Renal cortical epithelial cell (primary cell): ENCODE measurements at places on chromosomes 11 and 22. TPM values are rescaled to one million over a fixed set of nuclear protein-coding genes. Genes with fewer than 3 reads are reported as not detected.

DNA sequence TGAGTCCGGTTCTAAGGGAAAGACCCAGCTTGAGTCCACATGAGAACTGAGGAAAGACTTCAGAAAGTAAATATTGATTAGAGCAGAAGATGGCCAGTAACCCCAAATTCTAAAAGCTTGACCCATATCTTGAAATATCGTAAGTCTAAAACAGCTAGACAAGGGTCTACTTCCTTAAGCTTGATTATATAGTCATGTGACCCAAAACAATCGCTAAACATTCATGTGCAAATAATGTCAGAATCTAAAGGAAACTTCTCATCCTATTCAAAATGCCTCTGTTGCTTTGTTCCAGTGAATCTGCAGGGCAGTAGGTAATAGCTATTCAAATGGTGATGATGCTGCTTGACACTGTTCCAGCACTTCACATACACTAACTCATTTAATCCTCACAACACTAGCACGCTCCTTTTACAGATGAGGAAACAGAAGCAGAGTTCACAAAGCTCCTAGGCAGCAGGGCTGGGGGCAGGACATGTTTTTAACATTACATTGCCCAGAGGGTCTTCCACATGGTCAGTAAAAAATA lies 52.6 kb downstream of the TCF20 start:
- no peak for DNase-seq

DNA sequence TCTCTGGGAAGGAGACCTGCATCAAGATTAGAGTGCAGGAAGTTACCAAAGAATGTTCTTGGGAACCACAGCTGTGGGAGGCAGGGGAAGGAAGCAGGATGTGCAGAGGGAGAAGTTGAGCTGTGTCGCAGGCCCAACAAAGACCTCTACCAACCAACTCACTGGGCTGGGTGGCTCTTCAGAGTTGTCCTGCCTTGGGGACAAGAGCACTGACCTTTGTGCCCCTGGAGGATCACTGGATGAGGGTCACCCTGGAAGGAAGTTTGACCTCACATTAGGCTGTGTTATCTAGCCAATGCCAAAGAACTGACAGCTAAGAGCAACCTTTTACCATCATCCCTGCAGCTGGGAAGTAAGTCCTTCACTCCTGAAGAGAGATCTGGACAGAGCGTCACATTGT lies 130.6 kb downstream of the RRAS2 start:
- no peak for DNase-seq

- no peak for DNase-seq
These were observed 161.7 kb downstream of the GUCY1A2 start for GRCh38 chr11:106856566-106856965.

DNA sequence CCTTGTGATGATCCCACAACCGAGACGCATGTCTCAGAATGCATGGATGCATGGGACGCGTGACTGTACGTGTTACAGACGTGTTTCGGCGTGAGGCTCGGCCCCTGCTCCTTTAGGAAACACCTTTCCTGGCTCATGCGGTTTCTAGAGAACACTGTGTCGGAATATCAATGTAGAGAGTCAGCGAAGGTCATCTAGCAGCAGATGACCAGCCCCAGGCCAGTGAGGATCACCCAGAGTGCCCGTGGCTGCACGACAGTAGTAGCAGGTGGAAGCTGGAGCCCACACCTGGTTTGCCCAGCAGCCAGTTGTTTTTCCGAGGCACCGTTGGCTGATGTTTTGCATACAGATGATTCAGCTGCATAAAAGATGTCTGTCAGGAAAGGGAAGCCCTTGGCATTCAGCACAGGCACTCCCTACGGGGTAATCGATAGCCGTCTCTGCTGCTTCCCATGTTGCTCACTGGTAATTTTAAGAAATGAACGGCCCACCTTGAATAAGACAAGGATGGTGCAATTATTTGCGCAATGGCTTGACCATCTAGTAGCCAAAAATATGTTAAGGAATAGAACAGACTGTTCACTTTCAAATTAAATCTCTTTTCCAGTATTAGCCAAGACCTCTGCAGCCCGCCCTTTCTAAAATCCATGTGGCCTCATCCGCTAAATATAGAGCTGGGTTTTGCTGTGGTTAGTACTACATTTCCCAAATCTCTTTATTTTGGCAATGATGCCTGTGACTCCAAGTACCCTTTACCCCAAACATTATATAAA lies 1.1 kb upstream of the CLTCL1 start:
- no peak for DNase-seq

DNA sequence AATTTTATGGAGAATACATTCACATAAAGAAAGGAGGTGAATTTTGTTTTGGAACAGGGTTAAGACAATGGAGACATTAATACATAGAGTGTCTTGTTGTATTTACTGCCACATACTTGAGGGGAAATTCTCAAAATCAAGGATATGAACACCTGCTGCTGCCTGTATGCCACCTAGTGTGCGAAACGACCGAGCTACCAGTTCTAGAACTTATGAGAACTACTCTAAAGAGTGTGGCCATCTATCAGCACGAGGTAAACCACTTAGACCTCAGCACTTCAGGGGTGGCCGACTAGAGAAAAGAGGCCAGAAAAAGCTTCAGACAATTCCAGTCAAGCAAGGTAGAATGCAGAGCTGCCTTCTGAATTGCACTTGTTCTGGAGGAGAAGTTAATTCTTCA lies 1.5 kb upstream of the AGBL2 start:
- no peak for DNase-seq

GRCh38 chr22:37880668-37881440 lies 25.2 kb upstream of the MICALL1 start:
- no peak for DNase-seq

DNA sequence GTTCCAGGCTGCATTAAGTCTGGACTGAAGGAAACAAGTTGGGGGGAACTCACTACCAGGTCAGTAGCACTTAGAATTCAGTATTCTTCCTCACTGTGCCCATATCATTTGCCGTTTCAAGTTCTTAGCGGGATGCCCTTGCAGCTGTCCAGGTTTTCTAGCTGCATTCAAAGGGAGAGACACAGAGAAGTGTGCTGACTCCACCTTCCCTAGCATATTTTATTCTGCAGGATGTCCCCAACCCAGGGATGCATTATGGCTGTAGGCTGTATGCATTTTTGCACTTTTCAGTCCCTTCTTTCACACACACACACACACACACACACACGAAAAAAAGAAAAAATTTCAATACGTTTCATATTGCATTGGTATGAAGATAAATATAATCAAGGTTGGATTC lies 35.8 kb upstream of the MAPK1 start:
- DNase-seq = no peak

DNA sequence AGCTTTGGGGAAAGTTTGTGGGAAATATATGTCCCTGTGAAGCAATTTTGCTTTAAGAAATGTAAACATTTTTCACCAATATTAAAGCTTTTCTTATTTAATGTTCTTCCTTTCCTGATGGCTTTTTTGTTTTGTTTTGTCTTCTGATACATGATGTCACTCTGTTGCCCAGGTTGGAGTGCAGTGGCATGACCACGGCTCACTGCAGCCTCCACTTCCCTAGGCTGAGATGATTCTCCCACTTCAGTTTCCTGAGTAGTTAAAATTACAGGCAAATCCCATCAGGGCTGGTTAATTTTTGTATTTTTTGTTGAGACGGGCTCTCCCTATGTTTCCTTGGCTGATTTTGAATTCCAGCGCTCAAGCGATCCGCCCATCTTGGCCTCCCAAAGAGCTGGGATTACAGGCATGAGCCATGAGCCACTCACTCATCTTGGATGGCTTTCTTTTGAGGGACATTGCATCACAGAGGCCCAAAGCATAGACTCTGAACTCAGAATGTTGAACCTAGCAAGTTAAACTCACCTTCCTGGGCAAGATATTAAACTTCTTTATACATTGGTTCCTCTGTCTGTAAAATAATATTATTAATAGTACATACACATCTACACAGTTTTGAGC lies 651 bp upstream of the CARD16 start:
- DNase-seq = peak; percentile 2

- peak; percentile 85 for DNase-seq
These were observed at the start of gene C11orf52 for GRCh38 chr11:111918390-111919256. C11orf52 (plus strand) TSS chr11:111918913; CDS start chr11:111918973, 60 bp downstream.

The MS4A2 gene
- not detected in 2 replicates for total RNA-seq

The ASCC2 gene
- total RNA-seq = 14.4 and 29.8 TPM in 2 replicates

The MTNR1B gene
- total RNA-seq = not detected in 2 replicates

The ACTN3 gene
- not detected in 2 replicates for total RNA-seq
